ENCODE measurements at places on chromosomes 2 and 18. TPM values are rescaled to one million over a fixed set of nuclear protein-coding genes. Genes with fewer than 3 reads are reported as not detected.

DNA sequence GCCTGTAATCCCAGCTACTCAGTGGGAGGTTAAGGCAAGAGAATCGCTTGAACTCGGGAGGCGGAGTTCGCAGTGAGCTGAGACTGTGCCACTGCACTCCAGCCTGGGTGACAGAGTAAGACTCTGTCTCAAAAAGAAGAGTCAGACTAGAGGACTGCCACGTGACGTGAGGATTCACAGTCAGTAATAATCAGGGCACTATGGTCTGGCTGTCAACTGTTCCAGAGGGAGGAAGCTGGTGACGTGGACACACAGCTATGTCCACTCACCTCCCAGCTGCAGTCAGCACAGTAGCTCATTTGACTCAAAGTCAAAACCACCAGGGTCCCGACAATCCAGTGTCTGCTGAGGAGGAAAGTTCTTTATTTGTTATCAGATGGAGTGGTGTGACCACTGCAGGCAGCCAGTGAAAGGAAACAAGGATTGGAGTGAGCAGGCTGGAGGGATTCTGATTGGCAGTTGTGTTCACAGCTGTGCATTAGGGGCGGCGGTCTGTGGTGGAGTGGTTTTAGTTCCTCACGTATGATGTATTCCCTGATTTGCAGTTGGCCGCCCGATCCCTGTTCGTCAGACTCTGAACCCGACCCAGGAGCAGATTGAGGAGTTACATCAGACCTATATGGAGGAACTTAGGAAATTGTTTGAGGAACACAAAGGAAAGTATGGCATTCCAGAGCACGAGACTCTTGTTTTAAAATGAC, 37.9 kb downstream of the MOGAT1 start:
- peak; percentile 87 for DNase-seq

- DNase-seq = no peak
Observed at GRCh38 chr2:85255456-85255812, 72.4 kb downstream of the TGOLN2 start.

GRCh38 chr18:77144046-77144445, 11.5 kb upstream of the MBP start:
- no peak for DNase-seq

DNA sequence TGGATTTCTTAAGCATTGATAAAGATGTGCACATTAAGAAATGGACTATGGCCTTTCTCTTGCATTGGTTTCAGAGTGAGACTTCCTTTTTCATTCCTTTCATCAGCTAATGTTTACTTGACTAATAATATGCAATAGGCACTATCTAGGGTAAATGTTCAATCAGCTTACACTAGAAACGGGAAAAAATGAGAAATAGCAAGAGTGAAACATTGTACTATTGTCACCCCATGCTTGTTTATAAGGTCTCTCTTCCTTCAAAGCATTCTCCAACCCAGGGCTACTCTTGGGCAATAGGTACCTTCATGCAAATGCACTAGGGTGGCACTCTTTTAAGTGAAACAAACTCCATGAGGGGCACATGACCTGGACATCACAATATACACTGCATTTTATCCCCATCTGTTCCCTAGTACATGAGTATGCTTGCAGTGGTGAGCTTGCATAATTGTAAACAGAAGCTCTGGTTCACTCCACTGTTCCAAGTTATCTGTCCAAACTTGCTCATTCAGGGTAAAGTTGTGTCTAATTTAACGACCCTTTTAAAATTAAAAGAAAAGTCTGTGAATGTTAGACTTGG, 402.3 kb downstream of the ERBB4 start:
- no peak for DNase-seq

- no peak for DNase-seq
Observed at GRCh38 chr2:112636605-112637288, 9.0 kb upstream of the SLC20A1 start.

- no peak for DNase-seq
Observed at GRCh38 chr2:177302552-177302951, 38.0 kb upstream of the NFE2L2 start.

- no peak for DNase-seq
Observed at GRCh38 chr2:15748736-15749323, 157.2 kb downstream of the DDX1 start.

GRCh38 chr2:105909215-105909614, 164.5 kb downstream of the NCK2 start:
- DNase-seq = no peak

DNA sequence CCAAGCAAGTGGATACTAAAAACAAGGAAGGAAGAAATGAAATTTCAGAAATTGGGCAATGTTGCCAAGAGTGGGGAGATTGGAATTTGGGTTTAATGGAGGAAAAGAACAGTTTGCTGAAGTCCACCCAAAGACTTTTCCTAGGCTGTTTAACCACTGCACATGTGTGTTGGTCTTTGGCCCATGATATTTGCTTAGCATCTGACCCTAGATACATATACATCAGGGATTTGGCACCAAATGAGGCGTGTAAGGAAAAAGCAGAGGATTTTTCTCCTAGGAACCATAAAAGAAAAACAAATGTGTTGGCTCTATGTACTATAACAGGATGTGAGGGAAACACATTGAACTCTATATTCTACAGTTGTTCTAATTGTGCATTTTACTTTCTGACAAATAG, 80.7 kb upstream of the CD28 start:
- DNase-seq = no peak

GRCh38 chr2:175734686-175735085, 267.4 kb downstream of the LNPK start:
- no peak for DNase-seq

GRCh38 chr2:191950132-191950874, 103.4 kb upstream of the CAVIN2 start:
- DNase-seq = no peak

- no peak for DNase-seq
Observed at GRCh38 chr2:63977904-63978303, 41.3 kb downstream of the VPS54 start.

DNA sequence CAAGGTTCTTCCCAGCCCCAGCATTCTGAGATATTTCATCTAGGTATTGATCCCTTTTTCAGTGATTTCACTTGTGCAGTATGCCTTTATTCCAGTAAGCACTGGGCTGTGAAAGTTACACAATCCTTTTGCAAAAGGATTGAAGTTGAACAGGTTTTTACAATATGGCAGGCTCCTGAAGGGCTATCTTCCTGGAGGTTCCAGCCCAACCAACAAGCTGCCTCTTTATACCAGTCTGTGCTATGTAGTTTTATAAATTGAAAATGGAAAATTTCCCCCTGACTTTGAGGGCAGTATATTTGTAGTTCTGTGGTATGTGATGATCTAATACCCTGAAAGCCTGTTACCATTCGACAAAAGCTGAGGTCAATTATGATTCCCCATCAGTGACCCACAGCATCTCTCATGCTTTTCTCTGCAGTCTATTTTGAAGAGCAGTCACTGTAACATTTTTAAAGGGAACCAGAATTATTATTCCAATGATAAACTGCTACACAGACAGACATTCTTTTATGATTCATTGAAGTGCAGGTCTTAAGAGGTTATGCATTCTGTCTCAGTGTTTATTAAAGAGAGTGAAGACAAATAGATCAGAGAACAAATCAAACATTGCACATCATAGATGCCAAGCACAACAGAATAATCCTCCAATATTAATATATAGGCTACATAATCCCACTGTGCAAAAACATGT, 35.2 kb upstream of the STPG4 start:
- DNase-seq = no peak

DNA sequence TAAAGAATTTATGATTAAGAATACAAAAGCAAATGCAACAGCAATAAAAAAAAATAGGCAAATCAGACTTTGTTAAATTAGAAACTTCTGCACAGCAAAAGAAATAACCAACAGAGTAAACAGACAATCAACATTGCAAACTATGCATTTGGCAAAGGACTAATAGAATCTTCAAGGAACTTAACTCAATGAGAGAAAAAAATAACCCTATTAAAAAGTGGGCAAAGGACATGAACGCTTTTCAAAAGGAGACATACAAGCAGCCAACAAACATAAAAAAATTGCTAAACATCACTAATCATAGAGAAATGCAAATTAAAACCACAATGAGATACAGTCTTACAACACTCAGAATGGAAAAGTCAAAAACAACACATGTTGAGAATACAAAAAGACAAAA, 166.0 kb upstream of the DSEL start:
- no peak for DNase-seq

DNA sequence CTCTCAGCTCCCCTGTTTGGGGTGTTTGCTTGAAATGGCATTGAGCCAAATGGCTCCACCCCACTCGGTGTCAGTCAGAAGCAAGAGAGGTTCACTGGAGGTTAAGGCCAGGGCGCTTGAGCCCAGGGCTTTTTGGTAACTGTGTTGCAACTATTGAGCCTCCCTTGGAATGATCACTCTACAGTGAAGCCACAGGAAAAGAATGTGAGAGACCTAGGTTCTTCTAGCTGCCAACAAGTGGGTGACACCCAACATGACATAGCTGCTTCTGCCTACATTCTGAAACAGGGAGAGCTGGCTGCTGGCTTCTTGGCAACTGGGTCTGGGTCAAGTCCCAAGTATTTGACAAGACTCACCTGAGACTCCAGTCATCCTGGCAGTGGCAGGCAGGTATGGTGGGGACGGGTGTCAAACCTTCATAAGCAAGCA, 7.1 kb upstream of the GRHL1 start:
- no peak for DNase-seq

DNA sequence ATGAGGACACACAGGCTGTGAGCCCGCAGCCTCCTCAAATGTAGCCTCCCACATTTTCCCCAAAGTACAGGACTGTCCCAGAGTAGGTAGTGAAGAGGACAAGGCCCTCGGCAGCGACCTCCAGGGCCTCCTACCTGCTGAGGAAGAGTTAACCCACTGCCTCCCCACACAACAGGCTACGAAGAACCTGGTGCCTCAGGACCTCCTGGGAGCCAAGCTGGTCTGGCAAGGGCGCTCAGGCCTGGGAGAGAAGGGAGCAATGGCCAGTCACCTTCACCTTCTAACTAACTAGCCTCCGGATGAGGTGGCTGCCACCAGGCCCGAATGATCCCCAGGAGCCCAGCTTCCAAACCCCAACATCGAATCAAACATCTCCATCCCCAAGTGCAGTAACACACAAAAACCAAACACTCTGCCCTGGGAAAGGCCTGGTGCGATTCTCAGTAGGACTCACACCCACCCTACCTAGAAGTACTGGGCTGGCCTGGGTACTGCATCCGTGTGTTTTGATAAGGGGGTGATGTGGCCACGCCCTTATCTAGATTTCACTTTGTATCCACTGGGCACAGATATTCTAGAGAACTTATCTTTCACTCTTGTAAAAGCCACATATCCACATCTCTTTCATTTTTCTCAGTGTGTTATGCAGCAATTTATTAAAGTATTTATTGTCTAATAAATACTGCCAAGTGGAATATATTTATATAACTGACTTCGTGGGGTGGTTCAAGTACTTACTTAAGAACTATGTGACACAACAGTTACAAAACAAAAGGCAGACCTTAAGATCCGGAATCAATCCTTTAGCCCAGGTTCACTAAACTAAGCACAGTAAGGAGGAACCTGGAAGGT, 9.7 kb downstream of the ERFE start:
- no peak for DNase-seq

DNA sequence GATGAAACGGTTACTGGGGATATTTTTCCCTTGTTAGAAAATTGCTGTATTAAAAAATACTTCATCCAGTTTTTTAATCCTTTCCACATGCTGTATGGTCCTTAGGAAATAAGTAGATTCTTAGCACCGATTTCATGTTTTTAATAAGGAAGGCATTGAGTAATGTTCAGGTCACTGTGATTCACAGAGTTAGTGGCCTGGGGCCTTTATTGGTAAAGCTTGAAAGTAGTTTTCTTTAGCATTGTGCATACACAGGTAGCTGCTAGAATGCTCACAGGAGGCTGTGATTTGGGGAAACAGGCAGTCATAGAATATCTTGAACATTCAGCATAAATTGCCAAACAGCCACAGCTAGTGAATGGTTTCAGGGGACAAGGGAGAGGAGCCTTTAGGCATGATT, 79.8 kb downstream of the XRCC5 start:
- no peak for DNase-seq

GRCh38 chr2:166234112-166234846, 106.5 kb upstream of the SCN1A start:
- no peak for DNase-seq

DNA sequence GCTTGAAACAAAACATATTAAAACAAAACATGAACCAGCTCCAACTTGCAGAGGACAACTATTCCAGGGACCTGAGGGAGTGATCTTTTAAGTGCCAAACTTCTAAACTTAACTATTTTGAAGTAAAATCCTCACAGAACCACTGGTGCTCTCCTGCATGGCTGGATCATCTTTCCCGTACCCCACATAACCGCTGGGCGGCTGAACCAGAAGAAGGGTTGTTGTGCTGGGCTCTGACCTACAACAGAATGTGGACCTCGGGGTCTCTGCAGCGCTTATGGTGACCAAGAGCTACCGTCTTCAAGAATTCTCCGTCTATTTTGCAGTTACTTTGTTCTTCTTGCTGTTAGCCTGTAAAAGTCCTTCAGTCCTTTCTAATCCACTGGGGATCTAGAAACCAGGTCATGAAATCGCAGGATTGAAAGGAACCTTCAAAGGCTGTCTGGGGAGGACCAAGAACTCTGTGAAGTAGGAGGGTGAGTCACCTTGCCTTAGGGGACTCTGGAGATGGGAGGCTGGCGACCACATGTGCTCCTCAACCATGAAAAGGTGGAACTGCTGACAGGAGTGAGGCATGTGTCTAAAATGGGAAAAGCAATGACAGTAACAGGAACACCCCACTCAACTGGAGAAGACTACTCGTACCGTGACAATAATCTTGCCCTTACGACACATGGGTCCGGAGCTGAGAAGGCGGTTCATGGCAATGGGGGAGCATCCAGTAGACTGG, 46.6 kb downstream of the HDLBP start:
- DNase-seq = no peak

The IGFBP5 gene
- total RNA-seq = 466 TPM

The DNAH7 gene
- 1.4 TPM for total RNA-seq

The RAD51AP2 gene
- not detected for total RNA-seq

The SULT1C3 gene
- not detected for total RNA-seq

The MALL gene
- 38.8 TPM for total RNA-seq

The SERPINB5 gene
- not detected for total RNA-seq

The ADCY3 gene
- total RNA-seq = 99.5 TPM

The CROCC2 gene
- total RNA-seq = not detected
